ENCODE measurements at places on chromosomes 12 and 14.

GRCh38 chr12:2944401-2945047 is 14.7 kb upstream of the TEAD4 start:
- no peak for DNase-seq

DNA sequence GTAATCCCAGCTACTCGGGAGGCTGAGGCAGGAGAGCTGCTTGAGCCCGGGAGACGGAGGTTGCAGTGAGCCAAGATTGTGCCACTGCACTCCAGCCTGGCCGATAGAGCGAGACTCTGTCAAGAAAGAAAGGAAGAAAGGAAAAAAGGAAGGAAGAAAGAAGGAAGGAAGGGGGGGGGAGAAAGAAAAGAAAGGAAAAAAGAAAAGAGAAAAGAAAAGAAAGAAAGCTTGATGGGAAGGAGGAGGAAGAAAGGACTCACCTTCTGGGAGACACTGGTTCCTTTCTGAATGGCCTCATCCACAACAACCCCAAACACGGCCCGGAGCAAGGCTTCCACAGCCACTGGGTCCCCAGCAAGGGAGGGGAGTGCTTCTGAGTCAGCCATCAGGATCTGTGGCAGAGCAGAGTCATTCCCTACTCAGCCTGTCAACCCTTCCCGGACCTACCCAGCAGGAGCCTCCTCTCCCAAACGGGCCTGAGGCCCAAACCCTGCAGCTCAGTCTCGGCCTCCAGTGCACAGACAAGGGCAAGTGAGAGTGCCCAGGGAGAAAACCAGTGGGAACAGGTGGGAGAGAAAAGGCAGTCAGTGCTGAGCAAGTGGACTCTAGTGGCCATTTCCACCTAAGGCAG is 7.3 kb upstream of the ZNF740 start:
- DNase-seq: no peak

GRCh38 chr14:90531497-90531896 is 134.7 kb downstream of the CALM1 start:
- DNase-seq: no peak

DNA sequence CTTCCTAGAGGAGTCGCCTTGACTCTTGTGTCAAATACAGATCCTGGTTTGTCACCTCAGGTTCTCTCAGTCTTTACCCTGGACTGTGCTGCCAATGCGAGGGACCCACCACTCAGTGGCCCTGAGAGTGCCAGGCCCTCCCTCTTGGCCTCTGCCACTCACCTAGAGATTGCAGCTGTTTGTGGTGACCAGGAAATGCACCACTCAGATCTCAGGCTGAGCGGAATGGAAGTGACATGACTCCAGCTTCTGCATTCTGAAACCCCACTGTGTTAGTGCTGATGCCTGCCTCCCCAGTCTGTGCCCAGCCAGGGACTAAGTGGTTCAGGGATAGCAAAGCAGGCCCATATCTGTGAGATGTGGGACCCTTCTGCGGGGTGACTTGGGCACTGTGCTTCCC is 27.8 kb upstream of the NEDD1 start:
- no peak for DNase-seq

DNA sequence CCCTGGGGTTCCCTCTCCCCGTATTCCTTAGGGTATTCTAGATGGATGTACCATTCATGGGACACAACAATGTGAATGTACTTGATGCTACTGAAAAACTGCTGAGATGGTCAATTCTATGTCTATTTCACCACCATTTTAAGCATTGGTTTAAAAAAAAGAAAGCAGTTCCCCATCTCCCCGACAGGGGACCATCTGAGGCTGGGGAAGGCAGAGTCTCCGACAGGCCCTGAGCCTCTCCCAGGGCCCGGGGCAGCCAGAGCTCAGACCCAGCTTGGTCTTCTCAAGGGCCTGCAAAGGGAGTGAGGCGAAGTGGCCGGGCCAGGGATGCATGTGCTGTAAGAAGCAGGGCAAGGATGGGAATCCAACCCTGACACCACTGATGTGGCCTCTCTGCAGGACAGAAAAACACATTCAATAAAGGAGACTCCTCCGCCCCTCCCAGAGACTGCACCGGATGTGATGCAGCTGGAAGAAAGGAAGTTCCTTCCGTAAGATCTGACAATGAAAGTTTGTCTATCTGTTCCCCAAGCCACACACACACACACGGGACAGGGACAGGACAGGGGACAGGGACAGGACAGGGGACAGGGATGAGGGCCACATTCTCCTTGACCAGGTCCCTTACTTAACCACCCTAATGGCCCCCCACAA is 234.1 kb downstream of the BCL11B start:
- DNase-seq: no peak

DNA sequence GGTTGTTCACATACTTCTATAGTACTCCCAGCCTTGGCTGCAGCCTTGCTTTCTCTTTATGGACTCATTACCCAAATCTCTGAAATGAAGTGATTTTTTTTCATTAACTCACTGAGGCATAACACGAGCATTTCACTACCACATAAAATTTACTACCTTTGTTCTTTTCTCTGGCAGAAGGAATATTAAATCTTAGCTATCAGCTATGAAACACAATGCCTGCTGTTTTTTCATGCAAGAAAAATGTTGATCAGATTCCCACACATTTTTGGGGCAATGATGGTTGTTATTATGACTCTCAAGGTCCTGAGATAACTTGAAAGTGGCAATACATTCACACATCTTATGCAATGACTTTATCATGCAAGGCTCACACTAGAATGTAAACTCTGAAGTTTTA is 225.3 kb upstream of the ATP2B1 start:
- no peak for DNase-seq

- no peak for DNase-seq
These were observed 43.1 kb downstream of the SOX5 start for GRCh38 chr12:23906329-23906728.

GRCh38 chr14:22464422-22465142 is 124.4 kb downstream of the DAD1 start:
- DNase-seq: no peak

GRCh38 chr12:43676183-43676813 is 82.3 kb downstream of the PUS7L start:
- DNase-seq: peak; percentile 16

GRCh38 chr12:53195516-53196420 is 11.3 kb downstream of the ITGB7 start:
- no peak for DNase-seq

- DNase-seq: no peak
These were observed 42.1 kb downstream of the IGF1 start for GRCh38 chr12:102438047-102438826.

DNA sequence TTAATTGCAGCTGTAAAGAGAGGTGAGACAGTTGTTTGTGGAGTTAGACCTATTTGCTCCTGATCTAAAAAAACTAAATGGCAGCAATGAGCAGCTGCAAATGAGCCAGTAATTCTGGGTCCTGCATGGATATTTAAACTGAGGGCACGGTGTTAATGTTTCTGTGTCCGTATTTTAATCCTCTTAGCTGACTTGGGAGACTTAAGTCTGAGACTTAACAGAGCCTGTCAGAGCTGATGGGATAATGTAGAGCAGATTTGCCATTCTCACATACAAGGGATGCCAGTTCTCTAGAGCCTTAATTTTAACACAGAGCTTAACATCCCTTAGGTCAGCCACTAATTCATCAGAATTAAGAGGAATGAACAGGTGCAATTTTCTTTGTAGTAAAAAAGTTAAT is 178.6 kb upstream of the PDE3A start:
- DNase-seq: no peak

DNA sequence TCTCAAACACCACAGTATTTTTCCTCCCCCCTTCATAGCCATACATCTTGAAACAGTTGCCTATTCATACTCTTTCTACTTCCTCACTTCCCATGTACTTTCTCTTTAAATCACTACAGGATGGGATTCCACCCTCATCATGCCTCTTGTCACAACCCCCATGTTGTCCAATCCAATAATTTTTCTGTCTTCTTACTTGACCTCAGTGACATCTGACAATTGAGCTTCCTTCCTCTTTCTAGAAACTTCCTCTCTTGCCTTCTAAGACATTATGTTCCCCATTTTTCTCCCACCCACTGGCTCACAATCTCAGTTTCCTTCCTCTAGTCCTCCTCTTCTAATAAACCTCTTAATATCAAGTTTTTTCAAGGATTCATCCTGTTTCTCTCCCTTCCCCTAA is 5.3 kb downstream of the C2CD5 start:
- no peak for DNase-seq

DNA sequence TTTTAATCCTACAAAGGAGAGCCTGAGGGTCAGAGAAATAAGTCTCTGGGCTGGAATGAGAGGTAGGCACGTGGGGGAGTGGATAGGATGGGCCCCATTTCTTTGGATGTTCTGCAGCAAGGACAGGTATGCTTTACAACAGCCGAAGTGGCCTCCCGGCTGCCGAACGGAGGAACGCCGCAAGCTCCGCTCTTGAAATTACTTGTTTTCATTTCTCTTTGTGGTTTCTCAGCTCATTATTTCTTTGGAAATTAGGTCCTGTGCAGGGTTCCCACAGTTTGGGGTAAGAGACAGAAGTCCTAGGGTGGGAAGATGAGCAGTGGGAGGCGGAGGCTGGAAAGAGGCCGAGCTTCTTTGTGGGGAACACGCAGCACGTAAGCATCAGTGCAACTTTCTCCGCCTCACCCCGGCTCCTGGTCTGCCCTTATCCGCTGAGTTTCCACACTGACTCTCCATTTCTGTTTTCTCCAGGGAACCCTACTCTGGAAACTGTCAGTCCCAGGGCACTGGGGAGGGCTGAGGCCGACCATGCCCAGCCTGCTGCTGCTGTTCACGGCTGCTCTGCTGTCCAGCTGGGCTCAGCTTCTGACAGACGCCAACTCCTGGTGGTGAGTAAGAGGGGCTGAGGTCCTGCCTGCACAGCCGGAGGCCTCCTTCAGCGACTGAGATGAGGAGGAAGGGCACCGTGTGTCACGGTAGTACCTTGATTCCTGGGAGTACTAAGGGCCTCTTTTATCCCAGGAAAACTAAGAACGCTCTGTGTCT is 2.0 kb downstream of the WNT5B start:
- no peak for DNase-seq
